ENCODE measurements at places on chromosomes 1 and 21.
A peak's percentile ranks its signal among the peaks of the same experiment; 100 is the strongest.

DNA sequence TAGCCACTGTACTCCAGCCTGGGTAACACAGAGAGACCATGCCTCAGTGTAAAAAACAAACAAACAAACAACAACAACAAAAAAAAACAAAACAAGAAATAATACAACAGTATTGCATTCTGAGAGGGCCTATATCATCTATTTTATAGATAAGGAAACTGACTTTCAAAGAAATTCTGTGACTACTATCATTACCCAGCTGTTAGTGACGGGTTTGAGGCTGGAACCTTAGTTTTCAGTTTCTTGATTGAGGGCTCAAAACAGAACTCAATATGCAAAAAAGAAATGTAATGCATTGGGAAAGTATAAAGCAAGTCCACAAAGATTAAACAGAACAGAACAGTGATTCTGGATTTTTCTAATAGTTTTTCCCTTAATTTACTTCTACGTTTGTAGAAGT lies 149.4 kb downstream of the NFIA start:
- DNase-seq, result no peak

DNA sequence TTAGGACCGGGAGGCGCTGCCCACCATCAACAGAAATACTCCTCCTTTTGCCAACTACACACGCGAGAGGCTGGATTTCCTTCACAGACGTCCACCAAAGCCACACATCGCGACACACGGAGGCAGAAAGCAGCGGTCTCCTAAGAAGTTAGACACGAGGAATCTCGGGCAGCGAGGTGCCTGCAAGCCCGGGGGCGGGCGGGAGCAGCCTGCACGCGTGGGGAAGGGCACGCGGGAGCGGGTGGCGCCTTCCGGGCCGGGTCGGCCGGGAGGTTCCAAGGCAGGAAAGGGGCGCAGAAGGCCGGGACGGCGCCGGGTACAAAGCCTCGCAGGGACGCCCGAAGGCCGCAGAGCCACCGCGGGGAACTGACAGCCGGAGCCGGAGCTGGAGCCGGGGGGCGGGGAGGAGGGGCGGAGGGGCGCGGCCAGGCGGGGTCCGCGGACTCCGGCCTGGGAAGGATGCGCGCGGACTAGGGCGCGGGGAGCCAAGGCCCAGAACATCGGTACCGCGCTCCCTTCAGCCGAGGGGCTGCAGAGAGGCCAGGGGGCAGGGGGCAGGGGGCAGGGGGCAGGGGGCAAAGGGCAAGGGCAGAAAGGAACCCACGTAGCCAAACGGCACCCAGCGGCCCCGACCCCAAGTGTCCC lies 722 bp downstream of the NPHP4 start:
- peak; percentile 20 for DNase-seq

GRCh38 chr21:37829447-37829846 lies 86.8 kb downstream of the KCNJ6 start:
- DNase-seq, result peak; percentile 57

GRCh38 chr1:41615981-41616380 lies 131.5 kb upstream of the EDN2 start:
- no peak for DNase-seq

- peak; percentile 50 for DNase-seq
Observed at GRCh38 chr1:97366984-97367383, 553.9 kb downstream of the DPYD start.

GRCh38 chr1:109161858-109162606 lies 48.1 kb downstream of the ELAPOR1 start:
- peak; percentile 93 for DNase-seq

DNA sequence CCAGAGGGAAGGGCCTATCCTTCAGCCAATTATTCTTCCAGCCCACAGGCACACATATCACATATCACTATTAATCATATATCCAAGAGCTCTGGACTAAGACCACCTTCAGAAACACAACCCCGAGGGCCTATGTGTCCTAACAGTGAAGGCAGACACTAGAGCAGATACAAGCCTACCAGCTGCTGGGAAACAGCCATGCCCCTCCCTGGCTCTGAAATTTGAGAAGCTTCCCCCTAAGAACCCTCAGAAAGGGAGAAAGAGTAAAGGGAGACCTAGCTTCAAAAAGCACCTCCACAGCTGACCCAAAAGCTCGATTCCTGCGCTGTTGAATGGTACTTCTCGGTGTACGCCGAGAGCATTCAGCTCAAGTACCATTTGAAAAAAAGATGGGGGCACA lies 17.4 kb downstream of the CNN3 start:
- no peak for DNase-seq

- DNase-seq, result peak; percentile 85
Observed at GRCh38 chr1:167714439-167715156, 7.2 kb upstream of the MPZL1 start.

DNA sequence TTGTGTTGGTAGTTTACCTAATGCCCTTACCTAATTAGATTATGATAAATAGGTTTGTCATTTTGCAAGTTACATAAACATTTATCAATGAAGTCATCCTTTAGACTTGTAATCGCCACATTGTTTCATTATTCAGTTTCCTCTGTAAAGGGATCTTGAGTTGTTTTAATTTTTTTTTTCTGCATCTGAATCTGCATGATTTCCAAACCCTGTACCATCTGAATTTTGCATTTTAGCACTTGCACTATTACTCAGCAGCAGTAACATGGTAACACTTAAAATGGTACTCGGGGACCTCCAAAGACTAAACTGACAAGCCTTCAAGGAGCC lies 12.4 kb downstream of the TARDBP start:
- DNase-seq, result no peak

GRCh38 chr1:222171005-222171404 lies 376.9 kb downstream of the HHIPL2 start:
- DNase-seq, result peak; percentile 56

GRCh38 chr1:182602935-182603645 lies 1.1 kb downstream of the RGS16 start:
- no peak for DNase-seq

- peak; percentile 32 for DNase-seq
Observed at GRCh38 chr1:151594143-151594625, 17.7 kb upstream of the SNX27 start.

DNA sequence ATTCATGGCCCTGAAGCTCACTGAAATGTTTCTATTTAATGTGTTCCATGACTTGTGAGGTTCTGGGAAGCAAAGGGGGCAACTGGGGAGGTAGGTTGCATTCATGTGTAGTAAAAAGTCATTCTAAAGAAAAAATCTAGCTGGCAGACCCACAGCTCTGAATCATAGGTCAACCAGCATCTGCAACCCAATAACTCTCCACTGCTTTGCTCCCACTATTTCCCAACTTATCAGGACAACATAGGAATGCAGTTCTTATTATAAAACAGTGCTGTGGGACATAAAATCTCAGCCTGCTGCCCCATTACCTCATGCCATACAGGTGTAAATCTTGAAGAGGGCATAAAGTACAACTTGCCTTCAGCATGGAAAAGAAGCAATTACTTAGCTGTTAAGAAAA lies 576.1 kb upstream of the PTBP2 start:
- DNase-seq, result no peak

- no peak for DNase-seq
Observed at GRCh38 chr1:29853716-29854330, 617.5 kb downstream of the PTPRU start.

GRCh38 chr1:159879977-159880376 lies 17.5 kb upstream of the VSIG8 start:
- peak; percentile 69 for DNase-seq

GRCh38 chr1:36256558-36257374 lies 32.5 kb downstream of the THRAP3 start:
- DNase-seq, result no peak

GRCh38 chr1:186841599-186841998 lies 12.8 kb downstream of the PLA2G4A start:
- DNase-seq, result no peak

DNA sequence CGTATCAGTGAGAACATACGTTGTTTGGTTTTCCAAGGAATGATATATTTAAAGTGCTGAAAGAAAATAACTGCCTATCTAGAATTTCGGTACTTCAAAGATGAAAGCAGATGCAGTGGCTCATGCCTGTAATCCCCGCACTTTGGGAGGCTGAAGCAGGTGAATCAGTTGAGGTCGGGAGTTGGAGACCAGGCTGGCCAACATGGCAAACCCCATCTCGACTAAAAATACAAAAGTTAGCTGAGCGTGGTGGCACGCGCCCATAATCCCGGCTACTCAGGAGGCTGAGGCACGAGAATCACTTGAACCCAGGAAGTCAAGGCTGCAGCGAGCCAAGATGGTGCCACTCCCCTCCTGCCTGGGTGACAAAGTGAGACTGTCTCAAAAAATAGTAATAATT lies 16.4 kb downstream of the CD244 start:
- no peak for DNase-seq

DNA sequence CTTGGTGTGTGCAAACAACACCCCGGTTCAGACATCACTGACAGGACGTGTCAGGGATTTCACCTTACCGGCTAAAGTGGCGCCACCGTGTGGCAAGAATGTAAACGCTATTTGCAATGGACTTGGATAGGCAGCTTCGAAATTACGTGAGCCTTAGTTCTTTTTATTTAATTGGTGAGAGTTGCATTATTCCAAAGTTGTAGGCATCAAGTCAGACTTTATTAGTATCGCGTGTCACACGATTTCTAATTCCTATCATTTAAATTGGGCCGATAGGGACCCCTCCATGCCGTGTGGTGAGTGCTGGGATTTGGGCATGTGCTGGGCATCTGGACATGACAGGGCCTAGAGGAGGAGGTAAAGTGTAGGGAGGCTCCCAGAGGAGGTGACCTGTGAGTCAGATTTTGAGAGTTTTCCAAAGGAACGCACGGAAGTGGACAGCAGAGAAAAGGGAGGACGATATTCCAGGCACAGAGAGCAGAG lies 14.5 kb upstream of the CPT2 start:
- peak; percentile 82 for DNase-seq
